ENCODE measurements at places on chromosomes 4 and X.

DNA sequence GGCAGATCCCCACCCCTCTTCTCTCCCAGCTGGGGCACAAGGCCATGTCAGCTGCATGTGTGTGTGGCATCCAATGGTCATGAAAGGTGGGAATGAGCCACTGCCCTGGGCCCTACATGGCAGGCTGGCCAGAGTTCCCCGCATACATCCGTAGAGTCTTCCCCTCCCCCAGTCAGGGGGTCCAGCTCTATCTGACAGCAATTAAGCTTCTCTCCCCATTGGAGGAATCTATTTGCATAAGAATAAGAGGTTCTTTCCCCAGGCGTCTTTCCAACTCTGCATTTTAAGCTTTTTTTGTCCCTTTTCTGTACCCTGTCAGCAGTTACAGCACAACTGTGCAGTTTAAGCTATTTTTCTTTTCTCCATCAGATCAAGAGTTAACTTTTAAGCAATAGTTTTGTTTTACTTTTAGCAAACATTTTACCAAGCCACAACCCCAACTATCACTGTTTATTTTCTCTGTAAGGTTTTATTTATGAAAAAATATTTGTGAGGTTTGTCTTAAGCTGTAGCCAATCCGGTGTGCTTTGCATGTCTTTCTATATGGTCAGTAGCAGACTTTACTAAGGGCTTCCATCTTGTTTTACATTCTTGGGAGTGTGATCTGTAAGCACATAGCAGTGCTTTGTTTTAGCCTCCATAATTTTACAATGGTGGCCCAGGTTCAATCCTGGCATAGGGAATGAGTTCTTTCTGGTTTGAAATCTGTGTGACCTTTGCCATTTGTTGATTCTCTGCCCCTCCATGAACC lies 28.7 kb downstream of the NLRP2B start:
- DNase-seq = no peak

DNA sequence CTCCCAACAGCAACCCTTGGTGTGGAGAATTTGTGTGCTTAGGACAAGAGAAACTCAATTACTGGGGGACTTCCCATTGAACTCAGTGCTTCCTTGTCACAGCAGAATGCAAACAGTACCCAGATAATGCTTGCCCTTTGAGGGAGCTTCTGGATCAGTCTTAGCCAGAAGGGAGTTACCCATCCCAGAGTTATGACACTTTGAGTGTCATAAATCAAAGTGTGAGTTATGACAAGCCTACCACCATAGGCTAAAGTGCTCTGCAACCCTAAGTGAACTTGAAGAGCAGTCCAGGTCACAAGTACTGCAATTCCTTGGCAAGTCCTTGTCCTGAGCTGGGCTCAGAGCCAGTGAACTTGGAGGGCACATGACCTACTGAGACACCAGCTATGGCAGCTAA lies 1513.9 kb upstream of the PCDH10 start:
- no peak for DNase-seq

DNA sequence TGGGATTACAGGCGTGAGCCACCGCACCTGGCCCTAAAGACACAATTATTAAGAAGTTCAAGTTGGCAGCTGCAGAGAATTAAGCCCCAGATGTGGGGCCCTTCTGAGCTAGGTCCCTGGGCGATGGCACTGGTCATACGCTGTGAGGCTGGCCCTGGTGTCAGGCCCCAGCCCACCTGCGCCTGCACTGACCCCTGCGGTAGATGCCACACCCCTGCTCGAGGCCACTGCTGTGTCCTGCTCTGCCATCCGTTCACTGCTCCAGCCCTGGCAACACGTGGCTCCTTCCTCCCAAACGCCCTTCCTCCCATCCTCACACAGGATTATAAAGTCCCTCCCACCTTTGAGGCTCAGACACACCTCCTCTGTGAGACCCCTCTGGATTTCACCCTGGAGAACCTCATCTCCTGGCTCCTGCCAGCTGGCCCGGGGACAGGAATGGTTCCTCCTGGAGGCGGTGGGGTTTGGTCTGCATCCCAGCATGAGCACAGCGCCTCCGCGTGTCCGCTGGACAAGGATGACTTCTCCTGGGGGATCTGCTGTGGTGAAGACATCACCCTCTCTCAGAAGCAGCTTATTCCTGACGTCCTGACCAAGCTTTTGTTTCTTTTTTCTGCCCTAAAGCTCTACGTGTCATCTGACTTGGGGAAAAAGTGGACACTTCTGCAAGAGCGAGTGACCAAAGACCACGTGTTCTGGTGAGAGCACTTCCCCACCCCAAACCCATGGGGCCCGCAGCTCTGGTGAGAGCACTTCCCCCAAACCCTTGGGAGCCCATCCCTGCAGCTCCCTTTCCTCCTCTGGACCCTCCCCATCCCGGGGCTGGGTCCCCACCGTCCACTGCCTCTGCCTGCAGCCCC lies 219.0 kb upstream of the PSAPL1 start:
- DNase-seq = no peak

- no peak for DNase-seq
These were observed 50.6 kb upstream of the GATB start for GRCh38 chr4:151811403-151811802.
